ENCODE measurements at places on chromosomes 13 and 19.

GRCh38 chr13:112325920-112326645, 50.1 kb upstream of the SPACA7 start:
- DNase-seq: no peak

DNA sequence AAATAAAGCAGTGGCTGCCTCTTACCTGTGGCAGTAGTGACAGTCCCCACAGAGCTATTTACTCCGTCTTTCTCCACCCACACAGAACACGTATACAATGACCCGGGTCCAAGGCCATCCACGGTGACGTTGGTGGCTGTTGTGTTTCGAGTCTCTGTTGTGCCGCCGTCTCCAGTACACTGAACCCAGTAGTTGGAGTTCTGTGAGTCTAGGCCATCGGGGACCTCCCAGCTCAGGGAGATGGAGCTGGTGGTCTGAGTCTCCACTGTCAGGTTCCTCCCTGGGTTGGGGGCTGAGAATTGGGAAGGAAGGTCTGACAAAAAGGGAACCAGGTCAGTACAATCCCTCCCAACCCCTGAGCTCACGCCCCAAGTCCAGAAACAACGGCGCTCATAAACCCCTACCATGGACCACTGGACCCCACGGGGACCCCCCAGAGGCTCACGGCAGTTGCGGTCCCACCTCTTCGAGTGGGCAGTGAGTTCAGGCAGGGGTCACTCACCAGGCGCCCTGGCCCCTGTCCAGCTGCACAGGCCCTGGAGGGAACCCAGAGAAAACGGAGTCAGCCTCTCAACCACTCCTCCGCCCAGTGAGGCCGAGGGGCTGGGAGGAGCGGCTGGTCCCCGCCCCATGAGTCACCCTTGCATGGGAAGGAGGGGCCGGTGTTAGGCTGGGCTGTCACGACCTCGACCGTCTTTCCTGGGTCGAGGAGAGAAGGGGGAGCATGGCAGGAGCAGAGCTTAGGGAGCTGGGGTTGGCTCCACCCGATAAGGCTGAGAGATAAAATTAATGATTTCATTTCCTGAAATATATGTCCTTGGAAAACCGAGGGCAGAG, 2.4 kb downstream of the PTPRH start:
- peak; percentile 96 for DNase-seq

DNA sequence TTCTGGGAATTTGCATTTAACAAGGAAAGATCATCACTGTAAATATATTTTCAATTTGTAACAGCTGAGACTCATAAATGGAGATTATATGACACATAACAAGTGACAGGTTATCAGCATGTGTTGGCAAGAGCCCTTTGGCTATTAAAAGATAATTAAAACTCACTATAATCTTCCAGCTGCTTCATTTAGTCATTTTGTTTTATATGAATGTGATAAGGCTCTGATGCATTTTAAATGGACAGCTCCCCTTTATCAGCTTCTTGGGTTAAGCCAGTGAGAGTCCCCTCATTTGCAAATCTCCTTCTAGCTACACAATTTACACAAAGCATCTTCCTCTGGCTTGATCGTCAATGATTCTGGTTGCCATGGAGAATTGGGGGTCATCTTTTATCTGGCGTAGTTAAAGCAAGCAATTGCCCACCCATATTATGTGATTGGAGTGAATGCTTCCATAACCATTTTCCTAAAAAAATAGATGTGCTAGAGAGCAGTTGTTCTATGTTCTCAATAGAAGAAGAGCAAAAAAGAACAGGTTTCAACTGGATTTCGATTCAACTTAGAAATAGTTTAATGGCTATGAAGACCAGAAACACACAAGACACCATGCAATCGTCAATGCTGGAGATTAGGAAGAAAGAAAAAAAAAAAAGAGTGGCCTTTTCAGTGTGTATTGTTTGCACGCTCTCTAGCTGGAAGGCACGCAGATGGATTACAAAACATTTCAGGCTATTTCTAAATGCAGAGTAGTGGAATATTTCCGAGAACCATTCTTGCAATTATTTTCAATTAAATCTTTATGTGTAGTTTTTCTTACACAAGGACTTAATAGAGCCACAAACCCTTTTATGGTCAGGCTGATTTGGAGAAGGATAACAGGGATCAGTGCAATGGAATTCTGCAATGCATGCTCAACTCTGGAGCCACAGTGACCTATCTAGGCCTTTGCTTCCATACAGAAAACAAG, 27.4 kb downstream of the STARD13 start:
- DNase-seq: no peak

DNA sequence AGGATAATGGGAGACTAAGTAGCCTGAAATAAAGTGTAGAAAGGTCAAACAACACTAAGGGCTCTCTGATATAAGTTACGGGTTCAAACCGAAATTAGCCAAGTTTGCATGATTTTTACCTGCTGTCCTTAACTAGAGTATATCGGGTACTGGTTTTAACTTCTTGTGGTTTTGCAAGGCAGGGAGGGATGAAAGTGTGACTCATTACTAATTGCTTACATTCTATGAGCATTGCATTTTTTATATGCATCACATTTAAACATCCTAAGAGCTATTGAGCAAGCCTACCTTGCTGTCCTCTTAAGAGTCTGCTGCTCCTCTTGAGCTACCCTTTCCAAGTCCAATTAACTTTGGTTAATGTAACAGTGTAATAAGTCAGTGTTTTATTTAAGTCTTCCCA, 415.4 kb downstream of the SLITRK5 start:
- no peak for DNase-seq

- DNase-seq: no peak
Observed at GRCh38 chr13:83183439-83184149, 698.7 kb downstream of the SLITRK1 start.

- DNase-seq: no peak
Observed at GRCh38 chr13:107865643-107866031, 349.7 kb downstream of the LIG4 start.

DNA sequence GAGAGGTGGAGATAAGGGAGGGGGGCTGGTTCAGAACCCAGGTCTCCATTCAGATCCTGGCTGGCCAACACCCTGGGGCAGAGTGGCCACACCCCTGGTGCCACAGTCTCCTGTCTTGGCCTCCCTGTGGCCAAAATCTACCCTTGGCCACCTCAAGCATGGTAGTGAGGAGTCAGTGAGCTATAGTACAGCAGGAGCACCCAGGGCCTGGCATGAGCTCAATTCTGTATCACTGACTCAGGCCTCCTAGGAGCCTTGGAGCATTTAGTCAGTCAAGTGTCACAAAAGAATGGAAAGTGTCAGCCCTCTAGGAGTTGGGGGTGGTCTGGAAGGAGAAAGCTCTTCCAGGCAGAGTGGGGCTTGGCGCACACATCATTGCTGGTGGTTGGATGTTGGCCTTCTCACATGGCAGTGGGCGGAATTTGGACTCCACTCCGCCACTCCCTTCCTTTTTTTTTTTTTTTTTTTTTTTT, 6.6 kb upstream of the CD79A start:
- DNase-seq: no peak

DNA sequence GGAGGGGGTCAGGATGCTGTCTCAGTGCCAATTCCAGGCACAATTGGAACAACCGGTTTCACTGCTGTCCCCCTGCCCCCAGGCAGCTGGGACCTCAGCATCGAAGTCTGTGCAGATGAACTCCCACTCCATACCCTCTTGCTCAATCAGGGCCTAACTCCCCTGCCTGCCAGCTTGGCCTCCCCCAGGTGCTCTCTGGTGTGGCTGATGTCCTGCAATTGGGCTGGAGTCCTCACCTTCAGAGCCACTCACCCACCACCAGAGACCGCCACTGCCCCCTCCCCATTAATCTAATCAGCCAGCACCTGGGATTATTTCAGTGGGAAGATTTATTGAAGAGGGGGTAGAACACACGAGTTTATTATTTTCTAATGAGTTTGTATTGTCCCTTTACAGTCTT, 118.8 kb downstream of the MIPEP start:
- DNase-seq: no peak

DNA sequence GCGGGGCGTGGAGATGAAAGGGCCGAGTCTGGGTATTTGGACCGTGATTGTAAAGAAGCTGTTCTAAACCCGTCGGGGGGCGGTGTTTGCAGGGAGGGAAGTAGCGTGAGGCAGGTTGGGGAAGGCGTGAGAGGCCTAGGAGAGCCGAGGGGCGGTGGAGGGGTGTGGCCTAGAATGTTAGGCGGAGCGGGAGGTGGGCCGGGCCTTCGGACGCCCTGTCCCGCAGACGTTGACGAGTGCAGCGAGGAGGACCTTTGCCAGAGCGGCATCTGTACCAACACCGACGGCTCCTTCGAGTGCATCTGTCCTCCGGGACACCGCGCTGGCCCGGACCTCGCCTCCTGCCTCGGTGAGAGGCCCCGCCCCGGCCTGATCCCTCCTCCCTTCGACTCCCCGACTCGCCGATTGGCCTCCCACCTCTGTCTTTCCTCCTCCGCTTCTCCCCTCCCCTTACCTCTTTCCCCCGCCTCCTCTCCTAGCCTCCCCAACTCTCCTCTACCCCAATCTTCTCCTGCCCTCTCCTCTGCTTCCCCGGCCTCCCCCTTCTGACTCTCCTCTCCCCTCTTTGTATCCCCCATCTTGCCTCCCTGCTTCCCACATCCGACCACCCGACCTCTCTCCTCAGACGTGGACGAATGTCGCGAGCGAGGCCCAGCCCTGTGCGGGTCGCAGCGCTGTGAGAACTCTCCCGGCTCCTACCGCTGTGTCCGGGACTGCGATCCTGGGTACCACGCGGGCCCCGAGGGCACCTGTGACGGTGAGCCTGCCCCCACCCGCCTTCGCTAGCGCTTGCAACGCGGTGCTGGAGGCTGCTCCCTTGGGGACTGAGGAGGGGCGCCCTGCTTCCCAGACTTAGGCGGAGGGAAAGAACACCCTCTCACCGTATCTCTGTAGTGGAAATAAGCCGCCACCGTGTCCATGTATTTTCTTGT, 12.8 kb downstream of the LTBP4 start:
- no peak for DNase-seq

DNA sequence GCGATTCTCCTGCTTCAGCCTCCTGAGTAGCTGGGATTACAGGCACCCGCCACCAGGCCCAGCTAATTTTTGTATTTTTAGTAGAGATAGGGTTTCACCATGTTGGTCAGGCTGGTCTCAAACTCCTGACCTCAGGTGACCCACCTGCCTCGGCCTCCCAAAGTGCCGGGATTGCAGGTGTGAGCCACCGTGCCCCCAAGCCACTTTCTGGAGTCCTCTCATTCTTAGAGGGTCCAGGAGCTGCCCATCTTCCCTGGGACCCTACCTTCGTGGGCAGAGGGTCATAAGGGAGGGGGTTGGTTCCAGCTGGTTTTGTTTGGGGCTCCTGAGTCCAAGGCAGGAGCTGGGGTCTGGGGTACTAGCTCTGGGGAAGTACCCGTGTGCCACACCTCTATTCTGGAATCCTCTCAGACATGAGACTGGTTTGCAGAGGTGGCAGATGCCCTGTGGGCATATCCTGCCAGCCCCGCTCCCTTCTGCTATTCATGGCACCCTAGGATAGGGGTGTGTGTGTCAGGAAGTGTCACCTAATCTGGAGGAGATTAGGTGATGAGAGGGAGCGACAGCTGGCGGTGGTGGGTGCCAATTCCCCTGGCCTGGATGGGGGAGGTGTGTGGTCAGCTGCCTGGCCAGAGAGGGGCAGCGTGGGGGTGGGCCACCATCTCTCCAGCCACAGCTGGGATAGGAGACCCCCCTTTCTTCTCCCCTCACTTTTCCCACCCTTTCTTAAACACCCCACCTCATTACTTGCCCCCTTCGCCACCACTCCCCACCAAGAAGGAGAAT, 2.1 kb downstream of the PRMT1 start:
- no peak for DNase-seq

DNA sequence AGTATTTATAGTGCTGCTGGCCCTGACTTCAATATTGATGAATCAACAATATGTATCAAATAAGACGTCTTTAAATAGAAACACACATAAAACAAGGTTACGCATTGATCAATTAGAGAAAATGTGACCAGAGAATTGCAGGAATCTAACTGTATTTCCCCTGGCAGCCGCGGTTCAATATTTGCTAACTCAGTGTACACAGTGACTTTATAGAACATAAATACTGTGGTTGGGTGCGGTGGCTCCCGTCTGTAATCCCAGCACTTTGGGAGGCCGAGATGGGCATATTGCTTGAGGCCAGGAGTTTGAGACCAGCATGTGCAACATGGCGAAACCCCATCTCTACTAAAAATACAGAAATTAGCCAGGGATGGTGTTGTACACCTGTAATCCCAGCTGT, 22.8 kb upstream of the UPF3A start:
- no peak for DNase-seq

- no peak for DNase-seq
Observed at GRCh38 chr19:1648920-1649541, 3.4 kb downstream of the TCF3 start.

GRCh38 chr13:108346376-108346775, 76.9 kb downstream of the TNFSF13B start:
- no peak for DNase-seq

GRCh38 chr19:53333066-53333462, 485 bp upstream of the ZNF845 start:
- DNase-seq: no peak

DNA sequence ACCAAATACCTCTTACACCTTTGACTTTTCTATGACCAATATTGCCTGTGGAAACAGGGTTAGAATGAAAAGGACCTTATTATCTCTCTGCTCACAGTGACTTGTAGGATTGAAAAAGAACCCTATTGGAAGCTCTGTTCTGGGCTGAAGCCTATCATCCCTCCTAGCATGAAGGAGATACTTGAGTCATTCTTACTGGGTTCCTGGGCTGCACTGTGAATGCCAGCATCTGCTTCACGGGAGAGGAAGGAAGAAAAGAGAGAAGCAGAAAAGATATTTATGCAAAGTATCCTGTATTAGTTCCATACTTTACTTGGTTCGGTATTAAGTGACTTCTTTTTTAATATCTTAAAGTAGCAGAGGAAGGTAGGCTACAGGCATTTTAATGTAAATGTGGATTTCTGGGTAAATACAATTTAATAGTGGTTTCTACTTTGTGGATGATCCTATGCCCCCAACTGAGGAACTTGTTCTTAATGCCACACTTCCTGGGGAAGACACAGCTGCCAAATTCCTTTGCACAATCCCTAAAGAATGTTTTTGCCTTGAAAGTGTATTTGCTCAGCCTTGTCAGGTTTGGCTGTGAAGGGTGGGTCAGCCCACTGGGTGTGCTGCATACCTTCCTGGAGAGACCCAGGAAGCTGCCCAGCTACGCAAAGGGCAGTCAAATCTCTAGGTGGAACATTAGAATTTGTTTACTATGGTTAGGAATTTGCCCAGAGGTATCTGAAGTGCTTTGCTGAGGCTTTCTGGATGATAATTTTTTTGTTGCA, 13.7 kb upstream of the SCEL start:
- no peak for DNase-seq

DNA sequence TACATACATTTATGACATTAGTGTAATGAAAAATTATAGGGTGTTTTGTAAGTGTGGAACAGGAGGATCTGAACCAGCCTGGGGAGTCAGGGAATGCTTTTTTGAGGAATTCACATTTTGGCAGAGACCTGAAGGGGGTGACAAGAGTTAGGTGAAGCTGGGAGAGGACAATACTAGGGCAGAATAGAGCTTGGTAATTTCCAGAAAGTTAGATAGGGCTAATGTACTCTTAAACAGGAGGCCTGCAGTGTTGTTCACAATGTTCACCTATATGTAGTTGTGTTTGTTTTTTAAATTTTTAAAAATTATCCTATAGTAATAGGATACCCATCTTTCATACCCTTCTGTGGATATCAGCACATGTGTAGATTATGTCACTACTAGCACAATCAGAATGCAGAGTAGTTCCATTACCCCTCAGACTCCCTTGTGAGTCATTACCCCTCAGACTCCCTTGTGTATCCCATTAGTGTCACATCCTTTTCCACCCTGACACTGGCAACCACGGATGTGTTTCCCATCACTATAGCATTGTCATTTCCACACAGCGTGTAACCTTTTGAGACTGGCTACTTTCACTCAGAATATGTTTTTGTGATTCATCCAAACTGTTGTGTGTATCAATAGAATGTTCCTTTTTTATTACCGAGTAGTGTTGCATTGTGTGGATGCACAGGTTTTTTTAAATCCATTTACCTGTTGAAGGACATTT, 43.1 kb downstream of the PCCA start:
- DNase-seq: no peak
